ENCODE measurements at places on chromosomes 4 and X.
A peak's percentile ranks its signal among the peaks of the same experiment; 100 is the strongest.

GRCh38 chrX:47573341-47574075, 8.7 kb upstream of the TIMP1 start:
- DNase-seq = peak; percentile 82

DNA sequence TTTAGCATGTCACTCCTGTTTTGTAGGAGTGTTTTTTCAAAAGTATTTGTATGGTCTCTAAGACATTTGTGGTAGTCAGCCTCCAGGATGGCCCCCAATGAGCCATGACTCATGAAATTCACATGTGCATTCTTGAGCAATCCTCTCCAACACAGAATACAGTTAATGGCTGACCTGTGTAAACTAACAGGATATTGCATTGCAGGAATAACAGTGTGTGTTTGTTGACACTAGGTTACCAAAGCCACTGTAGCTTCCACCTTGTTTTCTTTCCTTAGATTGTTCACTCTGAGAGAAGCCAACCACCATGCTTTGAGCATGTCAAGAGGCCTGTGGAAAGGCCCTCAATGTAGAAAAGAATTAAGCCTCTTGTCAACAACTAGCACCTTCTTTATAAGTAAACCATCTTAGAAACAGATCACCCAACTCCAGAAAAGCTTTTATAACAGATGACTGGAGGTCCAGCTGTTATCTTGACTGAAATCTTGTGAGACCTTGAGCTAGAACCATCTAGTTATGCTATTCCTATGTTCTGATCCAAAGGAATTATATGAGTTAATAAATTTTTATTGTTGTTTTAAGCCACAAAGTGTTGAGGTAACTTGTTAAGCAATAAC, 28.5 kb downstream of the TBCK start:
- peak; percentile 90 for DNase-seq

GRCh38 chrX:136629084-136629750, 18.7 kb upstream of the CD40LG start:
- no peak for DNase-seq

- DNase-seq = no peak
These were observed 14.2 kb downstream of the ATP5ME start for GRCh38 chr4:659851-660250.

DNA sequence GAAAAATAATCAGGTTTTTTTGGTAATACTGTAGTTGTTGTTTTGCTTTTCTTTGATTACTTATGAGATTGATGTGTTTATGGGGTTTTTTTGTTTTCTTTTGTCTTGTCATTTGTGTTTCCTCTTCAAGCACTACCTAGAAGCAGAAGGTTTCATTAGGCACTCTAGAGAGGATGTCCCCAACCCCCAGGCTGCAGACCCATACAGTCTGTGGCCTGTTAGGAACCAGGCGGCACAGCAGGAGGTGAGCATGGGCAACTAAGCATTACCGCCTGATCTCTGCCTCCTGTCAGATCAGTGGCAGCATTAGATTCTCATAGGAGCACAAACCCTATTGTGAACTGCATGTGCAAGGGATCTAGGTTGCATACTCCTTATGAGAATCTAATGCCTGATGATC, 22.9 kb upstream of the NOCT start:
- DNase-seq = no peak

DNA sequence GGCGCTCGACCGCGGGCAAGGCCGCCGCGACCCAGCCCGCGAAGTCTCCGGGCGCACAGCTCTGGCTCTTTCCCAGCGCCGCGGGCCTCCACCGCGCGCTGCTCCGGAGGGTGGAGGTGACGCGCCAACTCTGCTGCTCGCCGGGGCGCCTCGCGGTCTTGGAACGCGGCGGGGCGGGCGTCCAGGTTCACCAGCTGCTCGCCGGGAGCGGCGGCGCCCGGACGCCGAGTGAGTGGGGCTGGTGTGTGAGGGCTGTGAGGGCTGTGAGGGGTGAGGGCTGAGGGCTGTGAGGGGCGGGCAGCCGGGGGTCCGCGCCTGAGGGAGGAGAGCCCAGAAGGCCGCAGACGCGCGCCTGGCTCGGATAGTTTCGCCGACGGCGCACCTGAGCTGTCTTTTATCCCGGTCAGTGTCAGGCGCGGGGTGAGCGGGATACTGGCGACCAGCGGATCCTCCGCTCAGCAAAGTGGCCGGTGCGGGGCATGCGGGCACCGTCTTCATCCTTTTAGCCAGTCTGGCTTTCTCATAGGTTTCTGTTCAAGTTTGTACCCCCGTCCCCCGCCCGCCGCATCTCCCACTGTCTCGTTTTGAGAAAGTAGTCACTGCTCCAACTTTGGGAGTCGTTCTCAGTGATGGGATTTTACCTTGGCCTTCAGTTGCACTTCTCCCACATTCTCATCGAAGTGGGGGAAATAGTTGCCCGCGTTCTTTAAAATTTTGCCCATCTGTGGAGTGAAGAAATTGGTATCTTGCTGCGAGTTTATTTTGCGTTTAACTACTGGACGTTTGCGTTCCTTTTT, 586 bp downstream of the HERC5 start:
- peak; percentile 23 for DNase-seq

DNA sequence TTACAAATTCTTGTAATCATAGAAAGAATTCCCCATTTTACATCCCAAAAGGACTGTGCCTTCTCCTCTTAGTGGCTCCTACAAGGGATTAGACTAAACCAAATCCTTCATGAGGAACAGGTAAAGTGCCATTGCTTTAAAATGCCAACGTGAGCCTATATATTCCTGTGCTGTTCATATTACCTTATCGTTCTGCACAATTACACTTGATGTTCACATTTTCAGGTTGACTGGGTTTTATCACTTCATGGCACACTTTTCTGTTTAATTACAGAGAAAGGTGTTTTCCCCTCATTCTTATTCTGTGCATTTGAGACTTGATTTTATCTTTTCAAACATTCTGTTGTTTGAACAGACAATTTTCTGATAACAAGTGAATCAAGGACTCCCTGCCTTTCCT, 645.6 kb upstream of the FTHL17 start:
- DNase-seq = no peak
